Right forelimb (tissue), 1 donor: ENCODE measurements at places on chromosomes 5 and 9.
A peak's percentile ranks its signal among the peaks of the same experiment; 100 is the strongest.

- DNase-seq: peak; percentile 97
Measured at GRCh38 chr9:86947146-86948073, at the start of gene GAS1. GAS1 (minus strand) TSS chr9:86947506; CDS start chr9:86946779, 727 bp downstream.

DNA sequence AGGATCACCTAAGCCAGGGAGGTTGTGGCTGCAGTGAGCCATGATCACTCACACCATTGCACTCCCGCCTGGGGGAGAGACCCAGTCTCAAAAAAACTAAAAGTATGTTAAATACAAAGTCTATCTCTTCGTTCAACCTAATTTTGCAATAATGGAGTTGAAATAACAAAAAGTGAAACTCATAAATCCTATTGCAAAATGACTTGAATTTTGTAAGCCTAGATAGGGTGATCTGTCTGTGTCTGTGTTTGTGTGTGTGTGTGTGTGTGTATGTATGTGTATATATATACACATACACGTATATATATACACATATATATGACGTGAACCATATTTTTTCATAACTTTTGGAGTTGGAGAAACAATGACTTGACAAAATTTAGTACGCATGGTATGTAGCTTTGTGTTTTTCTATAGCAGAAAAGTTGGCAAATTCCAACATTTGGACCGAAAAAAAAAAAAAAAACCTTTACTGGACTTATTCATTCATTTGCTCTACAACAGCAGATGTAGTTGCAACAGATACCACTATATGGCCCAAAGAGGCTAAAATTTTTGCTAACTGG is 76.9 kb upstream of the CDH6 start:
- no peak for DNase-seq

DNA sequence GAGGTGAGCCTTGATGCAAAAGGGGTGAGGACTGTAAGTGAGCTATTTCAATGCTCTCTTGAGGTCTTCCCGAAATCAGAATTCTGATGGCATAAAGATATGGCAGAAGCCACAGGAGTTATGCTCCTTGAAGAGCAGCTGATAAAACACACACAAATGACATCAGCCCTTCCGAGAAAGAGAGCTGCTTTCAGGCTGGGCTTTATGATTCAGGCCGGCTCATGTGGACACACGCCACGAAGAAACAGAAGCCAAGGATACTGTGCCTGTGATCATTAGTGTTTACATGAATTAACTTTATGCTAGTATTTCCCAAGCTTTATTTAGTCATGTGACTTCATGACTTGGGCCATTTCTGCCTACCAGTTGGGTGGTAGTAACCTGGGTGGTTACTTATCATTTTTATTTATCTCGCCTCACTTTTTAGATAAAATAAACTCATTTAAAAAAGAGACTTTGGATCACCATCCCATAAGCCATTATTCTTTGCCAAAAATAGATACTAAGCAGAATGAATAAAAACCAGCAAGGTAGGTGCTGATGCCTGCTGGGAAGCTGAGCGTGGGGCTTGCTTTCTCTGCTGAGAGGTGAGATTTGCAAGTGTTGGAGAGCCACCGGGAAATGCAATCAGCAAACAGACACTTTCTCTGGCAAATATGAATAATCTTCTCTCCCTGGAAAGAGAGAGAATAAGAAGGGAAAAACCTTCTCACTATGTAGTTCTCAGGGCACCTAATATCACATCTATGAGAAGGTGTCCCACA is 73.0 kb upstream of the SLC25A51 start:
- no peak for DNase-seq

DNA sequence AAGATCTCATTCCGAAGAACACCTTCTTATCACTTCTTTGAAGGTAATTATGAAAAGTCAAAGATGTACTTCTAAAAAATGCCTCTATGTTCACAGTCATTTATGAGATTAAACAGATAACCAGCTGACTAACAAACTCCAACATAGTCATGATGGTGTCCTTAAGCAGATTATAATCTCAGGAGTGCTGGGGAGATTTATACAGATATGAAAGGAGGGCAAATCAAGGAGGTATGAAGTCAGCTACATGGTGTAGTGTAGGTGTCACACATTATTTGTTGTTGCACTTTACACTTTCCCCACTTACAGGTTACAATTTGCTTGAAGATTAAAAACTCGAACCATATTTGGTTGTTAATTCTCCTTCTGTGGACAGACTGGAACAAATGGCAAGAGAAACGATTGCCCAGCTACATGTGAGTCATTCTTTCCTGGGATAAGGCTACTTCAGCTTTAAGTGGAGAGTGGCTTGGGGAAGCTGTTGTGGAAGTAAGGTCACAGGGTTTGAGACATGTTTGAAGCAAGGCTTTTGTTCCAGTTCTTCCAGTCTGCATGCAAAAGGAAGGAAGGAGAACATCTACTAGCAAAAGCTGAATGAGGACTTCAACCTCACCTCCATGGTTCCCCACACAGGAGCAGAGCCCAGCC is 320.1 kb downstream of the ADGRV1 start:
- no peak for DNase-seq

DNA sequence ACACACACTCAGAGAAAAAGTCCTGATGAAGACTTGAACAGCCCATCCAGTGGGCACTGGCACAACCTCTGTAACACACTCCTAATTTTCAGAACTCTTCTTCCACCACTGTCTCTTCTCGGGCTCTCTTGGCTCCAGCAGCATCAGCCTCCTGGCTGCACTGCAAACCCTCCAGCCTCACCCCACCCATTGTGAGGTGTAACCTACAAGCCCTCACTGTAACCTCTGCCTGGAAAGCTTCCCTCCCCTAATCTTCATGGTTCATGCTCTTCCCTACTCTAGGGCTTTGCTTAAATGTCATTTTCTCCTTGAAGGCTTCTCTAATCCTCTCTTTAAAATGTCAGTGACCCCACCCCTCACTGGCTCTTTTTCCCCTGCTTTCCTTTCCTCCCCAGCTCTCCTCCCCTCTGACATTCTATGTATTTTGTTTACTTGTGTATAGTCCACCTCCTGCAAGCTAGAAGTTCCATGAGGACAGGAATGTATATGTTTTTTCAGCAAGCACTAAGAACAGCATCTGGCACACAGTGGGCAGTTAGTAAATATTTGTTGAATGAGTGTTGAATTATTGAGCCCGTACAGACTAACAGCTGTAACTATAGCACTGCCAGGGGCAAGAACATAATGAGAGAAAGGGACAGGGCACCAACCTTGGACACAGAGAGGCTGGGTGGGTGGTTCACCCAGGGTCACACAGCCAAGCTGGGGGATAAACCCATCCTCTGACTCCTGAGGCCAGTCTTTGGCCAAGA is 76.4 kb downstream of the ESM1 start:
- DNase-seq: no peak

DNA sequence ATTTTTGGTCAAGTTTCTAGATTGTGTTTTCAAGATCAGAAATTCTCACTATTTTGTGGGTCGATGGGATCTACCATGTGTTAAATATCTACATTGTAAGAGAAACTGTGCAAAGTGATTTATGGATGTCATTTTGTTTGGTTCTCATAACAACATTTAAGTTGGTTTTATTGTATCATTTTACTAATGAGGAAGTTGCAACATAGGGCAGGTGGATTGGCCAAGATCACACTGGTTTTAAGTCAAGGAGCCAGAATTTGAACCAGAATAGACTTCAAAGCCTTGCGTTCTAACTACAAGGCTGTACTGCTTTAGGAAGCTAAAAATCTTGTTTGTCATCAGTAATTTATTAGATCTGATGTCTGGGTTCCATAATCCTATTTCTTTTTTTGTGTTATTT is 23.4 kb downstream of the SH3TC2 start:
- no peak for DNase-seq

- DNase-seq: no peak
Measured at GRCh38 chr5:158195416-158196210, 336.7 kb upstream of the CLINT1 start.
